Ureter (tissue), 1 donor: ENCODE measurements at places on chromosomes 16 and 17. TPM values are rescaled to one million over a fixed set of nuclear protein-coding genes. Genes with fewer than 3 reads are reported as not detected.
A peak's percentile ranks its signal among the peaks of the same experiment; 100 is the strongest.

DNA sequence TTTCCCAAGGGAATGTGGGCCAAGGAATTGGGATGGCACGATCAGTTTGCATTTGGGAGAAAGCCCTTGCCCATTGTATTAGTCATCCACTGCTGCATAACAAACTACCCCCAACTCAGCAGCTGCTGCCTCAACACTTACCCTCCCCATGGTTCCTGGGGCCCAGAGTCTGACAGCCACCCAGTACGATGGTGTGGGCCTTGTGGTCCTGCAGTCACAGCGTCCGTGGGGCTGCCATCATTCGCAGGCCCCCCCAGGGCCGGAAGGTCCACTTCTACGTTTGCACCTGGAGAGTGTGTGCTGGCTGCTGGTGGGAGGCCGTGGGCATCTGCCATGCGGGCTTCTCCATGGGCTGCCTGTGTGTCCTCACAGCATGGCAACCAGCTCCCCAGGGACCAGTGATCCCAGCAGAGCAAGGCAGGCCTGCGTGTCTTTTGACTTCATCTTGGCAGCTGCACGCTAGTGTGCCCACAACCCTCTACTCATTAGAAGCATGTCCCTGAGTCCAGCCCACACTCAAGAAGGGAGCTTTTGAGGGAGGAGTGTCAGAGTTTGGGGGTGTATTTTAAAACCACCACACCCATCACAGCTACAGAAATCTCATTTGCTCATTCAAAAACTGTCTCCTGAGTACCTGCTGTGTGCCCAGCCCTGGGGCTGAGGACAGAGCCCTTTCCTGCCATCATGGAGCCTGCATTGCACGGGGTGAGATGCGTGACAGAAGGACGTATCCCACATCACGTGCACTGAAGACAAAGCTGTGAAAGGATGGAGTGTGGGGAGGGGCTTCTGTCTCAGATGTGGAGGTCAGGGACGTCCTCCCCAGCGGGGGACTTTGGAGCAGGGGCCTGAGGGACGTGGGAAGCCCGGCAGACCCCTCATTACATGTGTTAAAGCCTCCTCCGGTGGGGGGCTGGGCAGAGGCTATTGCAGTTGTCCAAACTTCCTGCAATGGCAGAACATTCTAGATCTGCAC is 185.0 kb upstream of the ZNF469 start:
- DNase-seq, result peak; percentile 30

DNA sequence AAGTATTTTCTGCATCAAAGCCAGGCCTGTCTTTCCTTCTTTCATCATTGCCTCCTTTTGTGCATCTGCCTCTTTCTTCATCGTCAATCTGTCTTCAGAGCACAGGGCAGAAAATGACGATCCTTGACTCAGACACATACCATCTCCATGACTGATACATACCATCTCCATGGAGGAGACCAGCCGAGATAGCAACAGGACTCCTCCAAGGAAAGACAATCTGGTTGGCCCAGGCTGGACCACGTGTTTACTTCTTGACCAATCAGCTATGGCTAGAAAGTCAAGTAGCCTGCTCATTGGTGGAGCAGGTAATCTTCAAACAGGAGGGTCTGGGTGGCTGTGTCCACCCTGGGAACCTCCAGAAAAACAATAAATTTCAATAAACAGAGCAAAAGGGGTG is 164.6 kb downstream of the CPPED1 start:
- no peak for DNase-seq

- DNase-seq, result no peak
Observed at GRCh38 chr16:68090130-68090529, 5.0 kb downstream of the NFATC3 start.

DNA sequence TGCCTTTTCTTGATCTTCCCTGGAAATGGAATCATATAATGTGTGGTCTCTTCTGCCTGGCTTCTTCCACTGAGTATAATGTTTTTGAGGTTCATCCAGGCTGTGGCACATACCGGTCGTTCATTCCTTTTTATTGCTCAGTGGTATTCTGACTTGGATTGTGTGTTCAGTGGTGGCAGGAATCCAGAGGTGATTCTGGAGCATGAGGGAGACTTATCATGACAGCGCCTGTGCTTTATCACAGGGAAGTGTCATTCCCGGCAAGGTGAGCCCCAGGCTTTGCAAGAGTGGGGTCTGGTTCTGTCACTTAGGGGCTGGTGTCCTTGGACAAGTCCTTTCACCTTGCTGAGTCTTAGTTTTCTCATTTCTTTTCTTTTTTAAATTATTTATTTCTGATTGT is 53.0 kb downstream of the IRX3 start:
- DNase-seq, result no peak

MAF gene
- 26.1 TPM for total RNA-seq

DNA sequence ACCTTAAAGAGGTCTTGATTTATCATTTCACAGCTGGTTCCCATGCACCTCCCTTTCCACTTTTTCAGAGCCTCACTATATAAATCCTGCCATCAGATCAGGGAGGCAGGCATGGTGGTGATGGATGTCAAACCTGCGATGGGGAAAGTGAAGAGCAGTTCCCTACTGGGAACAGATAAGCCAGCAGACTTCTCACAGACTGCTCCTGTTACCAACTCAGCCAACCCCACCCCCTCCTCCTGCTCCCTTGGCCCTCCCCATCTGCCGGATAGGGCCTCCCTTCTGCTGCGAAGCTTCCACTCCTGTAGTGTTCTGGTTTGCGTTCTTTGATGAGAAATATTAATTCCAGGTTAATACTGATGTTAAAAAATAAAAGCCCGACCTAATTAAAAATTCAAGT is 232.1 kb downstream of the STX8 start:
- no peak for DNase-seq

- no peak for DNase-seq
Observed at GRCh38 chr17:67212231-67212630, 32.8 kb downstream of the HELZ start.

DNA sequence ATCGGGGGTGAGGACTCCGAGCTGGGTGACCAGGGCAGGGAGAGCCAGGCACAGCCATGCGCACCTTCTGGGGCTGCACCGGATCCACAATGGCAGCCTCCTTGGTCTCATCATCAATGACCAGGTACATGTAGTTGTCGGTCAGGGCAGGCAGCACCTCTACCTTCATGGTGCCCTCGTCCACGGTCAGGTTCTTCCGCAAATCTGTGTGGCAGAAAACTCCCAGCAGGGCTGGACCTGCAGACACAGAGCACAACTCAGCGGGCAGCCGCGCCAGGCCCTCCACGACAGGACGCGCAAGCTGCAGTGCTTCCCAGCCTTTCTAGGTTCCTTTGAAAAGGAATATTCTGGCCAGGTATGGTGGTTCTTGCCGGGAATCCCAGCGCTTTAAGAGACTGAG is 3.8 kb downstream of the HAGH start:
- no peak for DNase-seq

RCVRN gene
- not detected for total RNA-seq

GRCh38 chr17:8188263-8188839 is 1.6 kb downstream of the BORCS6 start:
- DNase-seq, result no peak

DNA sequence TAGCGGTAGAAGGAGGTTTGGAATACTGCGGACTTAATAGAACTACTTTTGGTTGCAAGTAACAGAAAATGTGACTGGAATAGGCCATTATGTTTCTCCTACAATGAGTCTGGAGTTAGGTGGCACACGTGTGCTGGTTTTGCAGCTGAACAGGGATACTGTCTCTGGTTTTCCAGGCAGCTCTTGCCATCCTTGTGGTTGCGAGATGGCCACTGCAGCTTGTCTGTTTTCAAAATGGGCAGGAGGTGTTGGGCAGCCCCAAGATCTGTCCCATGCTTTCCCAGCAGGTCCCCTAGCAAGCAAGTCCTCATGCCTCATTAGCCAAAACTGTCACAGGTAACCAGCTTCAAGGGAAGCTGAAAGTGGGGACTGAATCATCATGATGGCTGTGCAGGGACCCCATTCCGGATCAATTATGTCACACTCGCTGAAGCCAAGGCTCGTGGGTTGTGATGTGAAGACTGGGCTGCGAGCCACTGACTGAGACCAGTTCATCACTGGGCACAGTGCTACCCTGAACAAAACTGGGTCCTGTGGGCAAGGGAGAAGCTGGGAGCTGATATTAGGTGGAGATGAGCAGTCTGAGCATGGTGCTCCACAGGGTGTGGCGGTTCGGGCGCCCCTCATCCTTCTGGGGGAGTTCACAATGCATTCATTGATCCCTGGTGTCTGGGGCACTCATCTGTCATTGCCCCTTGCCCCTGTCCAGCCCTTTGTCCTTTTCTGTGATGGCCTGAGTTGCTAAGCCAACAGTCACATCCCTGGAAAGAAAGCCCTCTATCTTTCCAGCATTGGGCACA is 82.1 kb downstream of the KSR1 start:
- no peak for DNase-seq

DNA sequence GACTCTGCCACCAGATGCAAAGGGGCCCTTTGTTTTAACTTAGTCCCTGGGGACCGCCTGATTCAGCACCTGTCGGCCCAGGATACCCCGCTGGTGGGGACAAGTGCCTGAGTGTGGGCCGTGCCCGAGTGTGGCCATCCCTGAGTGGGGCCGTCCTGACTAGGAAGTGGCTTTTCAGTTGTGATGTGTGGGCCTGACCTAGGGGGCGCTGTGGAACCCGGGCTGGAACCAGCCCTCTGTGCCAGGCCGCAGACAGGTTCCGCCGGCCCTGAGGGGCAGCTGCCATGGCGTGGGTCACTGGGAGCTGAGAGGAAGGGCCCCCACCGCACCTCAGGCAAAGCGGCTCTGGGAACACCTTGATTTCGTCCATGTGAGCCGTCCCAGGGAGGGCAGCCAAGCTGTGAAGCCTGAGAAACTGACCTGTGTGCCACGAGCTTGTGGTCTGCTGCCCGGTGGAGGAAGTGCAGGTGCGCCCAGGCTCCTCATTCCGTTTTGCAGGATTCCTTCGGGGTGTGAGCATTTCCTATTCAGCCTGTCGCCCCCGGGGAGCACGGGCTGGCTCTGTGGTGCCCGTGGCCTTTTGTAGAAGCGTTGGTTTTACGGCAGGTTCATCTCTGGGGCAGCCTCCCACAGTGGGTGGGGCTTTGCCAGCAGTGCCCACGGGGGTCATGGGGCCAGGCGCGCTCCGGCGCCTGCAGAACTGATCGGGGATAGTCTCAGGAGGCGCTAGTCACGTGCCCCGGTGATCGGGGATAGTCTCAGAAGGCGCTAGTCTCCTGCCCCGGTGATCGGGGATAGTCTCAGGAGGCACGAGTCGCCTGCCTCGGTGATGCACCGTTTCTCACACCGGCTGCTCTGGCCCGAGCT is 5.3 kb downstream of the RPL13 start:
- peak; percentile 67 for DNase-seq

CHTF18 gene
- 13.3 TPM for total RNA-seq

KRTAP1-5 gene
- not detected for total RNA-seq

GRCh38 chr17:3986939-3987335 is 22.7 kb upstream of the ATP2A3 start:
- DNase-seq, result no peak

DNA sequence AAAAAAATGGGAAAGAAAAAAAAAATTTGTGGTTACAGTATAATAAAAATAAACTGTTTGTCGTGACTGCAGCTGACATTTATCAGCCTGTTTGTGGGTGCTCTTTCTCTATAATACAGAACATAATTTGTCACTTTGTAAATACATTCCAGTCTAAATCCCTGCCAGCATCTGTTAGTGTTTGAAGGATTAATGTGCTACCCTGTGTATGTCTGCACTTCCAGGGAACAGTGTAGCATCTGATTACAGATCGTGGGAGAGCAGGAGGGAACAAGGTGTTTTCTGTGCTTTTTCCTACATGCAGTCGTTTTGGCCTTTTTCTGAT is 265.1 kb downstream of the WWOX start:
- DNase-seq, result no peak

SHISA6 gene
- 5.4 TPM for total RNA-seq

- no peak for DNase-seq
Observed at GRCh38 chr17:31627960-31628359, 231.1 kb downstream of the COPRS start.

NOS2 gene
- 0.23 TPM for total RNA-seq

DNA sequence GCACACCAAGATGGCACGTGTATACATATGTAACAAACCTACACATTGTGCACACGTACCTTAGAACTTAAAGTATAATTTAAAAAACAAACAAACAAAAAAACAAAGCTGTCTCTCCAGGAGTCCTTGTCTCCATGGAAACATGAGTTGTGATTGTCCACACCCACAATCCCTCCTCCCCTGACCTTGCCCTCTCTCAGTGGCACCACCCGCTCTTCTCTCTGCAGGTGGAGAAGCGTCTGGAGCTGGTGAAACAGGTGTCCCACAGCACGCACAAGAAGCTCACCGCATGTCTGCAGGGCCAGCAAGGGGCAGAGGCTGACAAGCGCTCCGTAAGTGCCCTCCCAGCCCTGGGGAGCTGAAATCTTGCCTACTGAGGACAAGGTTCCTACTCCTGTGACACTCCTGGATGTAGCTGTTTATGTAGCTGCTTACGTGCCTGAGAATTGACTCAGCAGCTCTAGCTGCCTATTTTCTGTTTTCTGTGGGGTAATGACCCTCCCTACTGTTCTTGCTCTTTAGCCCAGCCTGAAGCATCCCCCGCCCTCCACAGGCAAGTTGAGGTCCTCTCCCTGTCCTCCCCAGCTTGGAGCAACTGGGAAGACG is 107.0 kb downstream of the ARHGAP44 start:
- no peak for DNase-seq
